ENCODE measurements at places on chromosomes 1 and 21.

GRCh38 chr1:11383553-11384169 lies 95.3 kb upstream of the DISP3 start:
- no peak for DNase-seq

GRCh38 chr1:93575621-93576284 lies 105.9 kb downstream of the BCAR3 start:
- DNase-seq, result no peak

DNA sequence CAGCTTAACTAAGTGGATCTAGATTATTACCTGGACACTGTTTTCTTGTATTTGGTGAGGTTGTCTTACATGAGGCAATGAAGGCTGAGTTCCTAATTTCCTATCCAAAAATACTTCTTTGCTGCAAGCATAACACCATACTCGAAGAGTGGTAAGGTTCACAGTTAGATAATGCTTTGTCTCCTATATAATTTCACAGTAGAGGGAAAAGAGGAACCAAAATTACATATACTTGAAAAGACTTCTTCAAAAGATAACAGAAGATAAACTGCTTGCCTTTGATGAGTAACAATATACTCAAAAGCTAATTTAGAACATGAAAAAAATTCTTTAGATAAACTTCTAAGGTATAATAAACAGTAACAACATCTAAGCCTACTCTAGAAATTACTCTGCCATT lies 20.4 kb downstream of the USP33 start:
- no peak for DNase-seq

DNA sequence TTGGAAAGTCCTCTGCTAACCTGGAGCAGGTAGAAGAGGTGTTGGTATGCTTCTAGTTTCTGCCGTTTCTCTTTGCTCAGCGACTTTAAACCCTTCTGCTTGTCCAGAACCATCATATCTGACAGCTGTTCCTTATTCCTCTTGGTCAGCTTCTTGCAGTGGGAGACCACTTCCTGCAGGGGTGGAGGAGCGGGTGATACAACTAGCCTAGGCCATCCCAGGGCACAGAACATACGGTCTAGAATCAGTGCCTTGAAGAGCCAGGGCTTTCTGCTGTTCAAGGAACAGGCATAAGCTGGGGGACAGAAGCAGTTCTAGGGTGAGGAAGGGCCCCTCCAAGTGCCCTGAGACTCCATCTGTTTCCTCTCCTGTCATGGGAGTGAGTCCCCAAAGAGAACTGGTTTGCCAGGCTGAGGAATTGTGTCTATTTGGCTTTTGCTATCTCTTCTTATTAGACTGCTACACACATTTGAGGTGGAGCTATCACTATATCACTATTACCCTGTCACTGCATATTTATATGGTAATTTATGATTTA lies 32.5 kb downstream of the IQGAP3 start:
- no peak for DNase-seq

GRCh38 chr1:213435715-213436114 lies 384.7 kb downstream of the RPS6KC1 start:
- no peak for DNase-seq

DNA sequence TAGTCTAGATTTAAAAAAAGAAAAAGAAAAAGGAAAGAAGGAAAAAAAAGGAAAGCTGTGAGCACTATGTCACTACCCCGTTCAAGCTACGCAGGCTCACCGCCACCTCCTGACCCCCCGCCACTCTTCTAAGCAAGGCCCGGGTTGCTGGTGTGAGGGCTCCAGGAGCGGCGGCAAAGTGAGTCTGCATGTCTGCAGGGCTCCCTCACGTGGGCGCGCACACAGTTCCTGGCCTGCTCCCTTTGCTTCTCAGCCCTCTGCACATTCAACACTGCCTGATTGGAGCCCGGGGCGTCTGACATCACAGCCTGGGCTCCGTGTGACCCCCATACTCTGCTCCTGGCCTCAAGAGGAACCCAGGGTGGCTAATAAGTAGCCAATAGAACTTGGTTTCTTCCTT lies 81.4 kb upstream of the TLR5 start:
- no peak for DNase-seq

- no peak for DNase-seq
These were observed 24.6 kb downstream of the LRRC41 start for GRCh38 chr1:46278807-46279206.

- no peak for DNase-seq
These were observed 143.3 kb downstream of the PLXNA2 start for GRCh38 chr1:208100906-208101305.

DNA sequence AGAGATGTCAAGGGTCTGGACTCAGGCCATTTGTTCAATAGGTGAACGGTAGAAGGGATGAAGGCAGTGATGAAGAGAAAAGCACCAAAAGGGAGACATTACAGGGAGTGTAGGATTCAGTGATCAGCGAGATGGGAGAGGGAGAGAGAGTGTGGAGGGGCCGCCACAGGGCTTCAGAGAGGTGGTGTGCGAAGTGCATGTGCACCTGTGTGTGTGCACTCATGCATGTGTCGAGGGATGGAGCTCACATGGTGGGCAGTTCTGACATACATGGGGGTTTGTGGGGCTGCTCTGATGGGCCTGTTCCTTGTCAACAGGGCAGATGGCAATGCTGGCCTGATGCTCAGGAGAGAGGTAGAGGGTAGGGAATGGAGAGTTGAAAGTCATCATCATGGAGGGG lies 11.4 kb upstream of the KCNA2 start:
- no peak for DNase-seq

- no peak for DNase-seq
These were observed 18.9 kb downstream of the ZNF362 start for GRCh38 chr1:33275195-33275594.

DNA sequence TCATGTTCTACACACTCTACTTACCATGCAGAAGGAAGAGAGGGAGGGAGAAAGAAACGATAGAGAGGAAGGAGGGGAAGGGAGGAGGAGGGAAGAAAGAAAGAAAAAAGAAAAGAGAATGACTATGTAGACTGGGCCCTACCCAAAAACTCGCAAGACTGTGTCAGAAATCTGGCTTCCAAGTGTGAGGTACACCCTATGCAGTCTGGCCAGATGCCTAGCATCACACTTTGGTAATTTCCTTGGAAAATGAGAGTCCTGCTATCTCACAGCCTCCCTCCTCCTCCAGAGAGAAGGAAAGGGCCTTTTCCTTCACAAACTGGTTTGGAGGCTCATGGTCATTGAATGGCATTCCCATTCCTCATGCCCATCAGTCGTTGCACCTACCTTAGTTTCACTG lies 86.4 kb upstream of the LRRC8D start:
- no peak for DNase-seq

DNA sequence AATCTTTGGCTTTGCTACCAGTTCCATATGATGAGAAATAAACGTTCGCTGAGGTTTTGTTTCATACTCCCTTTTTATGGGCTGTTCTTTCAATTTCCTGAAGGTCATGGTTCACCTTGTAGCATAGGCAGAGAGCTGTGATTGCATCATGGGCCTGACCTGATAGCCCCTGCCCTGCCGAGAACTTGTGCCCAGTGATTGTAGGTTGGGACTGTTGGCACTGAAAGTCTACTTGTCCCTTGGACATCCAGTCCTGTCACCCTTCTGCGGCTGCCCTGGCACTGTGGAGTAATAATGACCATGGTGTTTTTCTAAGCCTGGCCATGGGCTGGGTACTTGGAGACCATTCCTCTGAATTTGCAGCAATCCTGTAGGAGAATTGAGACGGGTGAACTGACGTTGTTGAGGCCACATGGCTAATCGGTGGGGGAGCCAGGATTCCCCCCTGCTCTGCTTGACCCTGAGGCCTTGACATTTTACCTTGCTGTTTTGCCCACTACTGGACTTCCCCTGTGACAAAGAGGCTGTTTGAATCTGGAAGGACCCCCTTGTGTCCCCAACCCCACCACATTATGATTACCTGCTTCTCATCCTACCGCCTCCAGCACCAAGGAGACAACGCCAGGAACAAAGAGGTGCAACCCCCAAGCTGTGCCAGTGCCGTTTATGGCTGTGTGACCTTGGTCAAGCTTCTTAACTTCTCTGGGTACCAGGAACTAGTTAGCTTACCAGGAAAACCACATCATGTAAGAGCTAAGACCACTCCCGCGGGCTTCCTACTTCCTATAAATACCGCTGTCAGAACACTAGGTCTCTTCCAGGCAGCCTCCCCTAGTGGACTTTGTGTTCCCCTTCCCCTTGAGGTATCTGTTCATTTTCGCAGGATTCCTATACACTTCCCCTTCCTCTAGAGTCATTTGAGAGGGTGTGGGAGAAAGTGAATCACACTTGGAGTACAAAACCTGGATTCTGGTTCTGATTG lies 23.4 kb downstream of the SESN2 start:
- DNase-seq, result no peak

- no peak for DNase-seq
These were observed 1.6 kb upstream of the KDF1 start for GRCh38 chr1:26961826-26962225.

DNA sequence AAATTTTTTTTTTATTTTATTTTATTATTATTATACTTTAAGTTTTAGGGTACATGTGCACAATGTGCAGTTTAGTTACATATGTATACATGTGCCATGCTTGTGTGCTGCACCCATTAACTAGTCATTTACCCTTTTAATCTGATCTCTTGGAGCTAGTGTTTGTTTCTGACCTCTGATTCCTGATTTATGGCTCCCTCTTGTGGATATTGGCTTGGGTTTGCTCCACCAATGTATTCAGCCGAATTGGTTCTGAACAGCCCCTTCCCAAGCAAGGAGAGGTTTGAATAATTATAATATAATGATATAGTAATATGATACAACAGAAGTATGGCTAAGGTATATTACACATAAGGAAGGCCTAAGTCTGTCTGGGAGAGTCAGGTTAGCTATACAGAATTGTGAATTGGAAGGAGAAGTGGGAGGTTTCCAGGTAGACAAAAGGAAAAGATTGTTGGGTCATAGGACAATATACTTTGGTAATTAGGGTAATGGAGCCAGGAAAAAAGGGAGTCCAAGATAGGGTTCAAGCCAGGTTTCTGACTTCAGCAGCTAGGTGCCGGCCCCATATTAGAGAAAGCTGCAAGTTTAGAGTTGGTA lies 53.1 kb upstream of the HMCN1 start:
- DNase-seq, result no peak

DNA sequence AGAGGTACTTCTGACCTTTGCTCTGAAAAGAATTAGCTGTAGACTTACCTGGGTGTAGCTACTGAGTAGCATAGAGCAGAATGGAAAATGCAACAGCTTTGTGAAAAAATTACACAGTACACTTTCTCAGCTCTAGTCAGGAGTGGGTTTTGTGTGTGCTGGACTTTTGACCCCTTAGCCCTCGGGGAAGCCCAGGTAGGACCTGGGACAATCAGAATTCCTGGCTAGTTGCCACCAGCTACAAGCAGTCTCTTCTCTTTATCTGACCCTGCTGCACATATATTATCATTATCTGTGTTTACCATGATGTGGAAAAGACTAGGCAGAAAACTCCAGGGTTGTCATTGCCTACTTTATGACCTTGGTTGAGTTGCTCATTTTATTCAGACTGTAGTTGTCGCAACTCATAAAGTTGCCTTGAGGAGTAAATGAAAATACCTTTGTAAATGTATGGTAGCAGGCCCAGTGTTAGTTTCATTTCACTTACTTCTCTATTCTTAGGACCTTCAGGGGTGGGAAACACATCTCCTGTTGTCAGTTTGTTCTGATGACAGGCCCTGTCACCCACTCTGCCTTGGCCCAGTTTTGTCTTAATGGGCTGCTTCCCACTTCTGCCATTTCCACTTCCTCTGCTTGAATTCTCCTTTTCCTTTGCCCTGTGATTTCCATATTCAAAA lies 5.4 kb downstream of the NEK7 start:
- peak; percentile 41 for DNase-seq

DNA sequence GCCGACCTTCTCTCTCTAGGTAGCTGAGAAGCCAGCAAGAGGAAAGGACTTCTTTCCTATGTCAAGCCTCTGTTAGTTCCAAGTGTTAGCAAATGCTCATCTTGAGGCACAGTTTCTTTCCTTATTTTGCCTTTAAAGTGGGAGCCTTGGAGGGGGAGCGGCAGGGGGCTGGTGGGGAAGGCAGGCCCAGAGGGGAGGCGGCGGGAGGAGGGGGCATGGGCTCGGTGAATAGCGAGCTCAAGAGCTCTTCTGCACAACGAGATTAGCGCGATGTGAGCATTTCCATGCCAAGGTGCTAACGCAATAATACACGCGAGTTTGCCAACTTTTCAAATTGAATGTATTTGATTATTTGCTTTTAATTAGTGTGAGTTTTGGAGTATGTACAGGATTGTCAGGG lies 372.6 kb downstream of the RPS6KC1 start:
- DNase-seq, result no peak

DNA sequence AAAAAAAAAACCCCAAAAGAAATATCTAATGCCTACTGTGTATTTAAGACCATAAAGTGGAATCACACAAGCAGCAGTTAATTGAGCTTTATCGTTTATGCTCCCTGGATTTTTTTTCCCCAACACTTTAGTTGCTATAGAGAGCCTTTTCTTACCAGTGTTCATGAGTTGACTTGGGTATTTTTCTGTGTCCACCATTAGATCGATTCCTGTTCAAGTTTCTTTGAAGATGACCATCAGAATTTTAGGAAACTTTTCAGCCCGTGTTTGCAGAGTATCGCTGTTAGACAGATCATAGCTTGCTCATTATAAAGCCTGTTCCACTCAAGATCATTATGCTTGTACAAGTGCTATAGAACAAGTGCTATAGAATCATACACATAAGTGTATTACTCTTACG lies 1.5 kb downstream of the RALGPS2 start:
- no peak for DNase-seq

All from KG1 (cell line).